Astrocyte (in vitro differentiated cells and primary cell): ENCODE measurements at places on chromosomes 6 and 20.

DNA sequence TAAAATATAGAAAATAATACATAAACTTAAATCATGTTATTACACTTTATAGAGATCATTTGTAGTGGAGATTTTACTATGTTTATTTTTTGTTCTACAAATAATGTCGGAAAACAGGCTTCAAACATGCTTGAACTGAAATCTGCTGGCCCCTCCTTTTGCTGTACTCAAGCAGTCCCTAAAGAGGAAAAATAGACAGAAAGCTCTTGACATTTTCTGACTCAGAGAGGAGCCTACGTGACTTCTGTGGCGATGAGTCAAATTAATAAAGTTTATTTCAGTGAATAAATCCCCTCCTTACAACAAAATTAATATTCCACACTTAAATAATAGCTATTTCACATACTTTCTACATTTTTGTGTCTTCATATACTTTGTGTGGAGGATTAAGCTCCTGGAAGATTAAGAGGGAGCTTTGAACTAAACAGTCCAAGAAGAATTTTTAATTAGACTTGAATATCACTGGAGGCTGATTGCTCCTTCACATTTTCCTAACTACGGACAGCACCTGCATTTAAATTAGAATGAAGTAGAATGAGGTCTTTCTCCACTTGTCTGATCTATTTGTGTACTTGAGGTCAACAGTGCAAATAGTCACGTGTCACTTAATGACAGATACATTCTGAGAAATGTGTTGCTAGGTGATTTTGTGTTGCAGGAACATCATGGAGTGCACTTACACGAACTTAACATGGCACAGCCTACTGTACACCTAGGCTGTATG, 1.7 kb upstream of the TREM1 start:
- no peak for DNase-seq

DNA sequence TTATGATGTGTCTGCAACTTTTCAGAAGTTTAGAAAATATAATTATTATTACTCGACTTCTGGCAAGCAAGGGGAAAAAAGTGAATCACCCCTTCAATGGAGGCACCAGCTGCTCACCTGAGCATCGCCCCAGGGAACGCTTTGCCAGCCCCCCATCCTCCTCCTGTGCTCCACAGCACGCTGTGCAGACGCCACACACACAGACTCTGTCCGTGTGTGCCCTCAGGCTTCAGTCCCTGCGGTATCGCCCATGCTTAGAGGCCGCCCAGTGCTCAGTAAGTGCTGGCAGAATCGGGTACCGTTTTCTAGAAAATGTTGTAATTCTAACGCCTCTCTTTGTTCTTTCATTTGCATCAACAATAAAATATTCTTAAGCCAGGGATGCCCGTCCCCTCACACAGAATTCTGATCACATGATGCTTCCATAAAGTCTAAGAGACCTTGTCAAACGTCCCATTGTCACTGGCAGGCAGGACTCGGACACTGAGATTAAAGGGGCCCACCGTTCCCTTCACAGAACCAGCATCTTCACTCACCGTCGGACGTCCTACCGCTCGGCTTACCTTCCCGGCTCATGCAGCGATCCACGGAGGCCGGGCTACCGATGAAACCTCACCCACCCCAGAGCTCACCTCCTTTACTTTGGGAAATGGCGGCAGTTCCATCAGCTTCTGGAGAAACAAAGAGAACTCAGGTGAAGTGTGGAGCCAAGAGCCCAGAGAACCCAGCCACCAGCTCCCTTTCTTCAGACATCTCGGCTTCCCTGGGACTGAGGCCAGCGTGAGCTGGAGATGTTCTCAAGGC, 105.5 kb downstream of the DLL1 start:
- DNase-seq, result no peak

- DNase-seq, result peak; percentile 74
Observed at GRCh38 chr6:105900125-105900937, 185.8 kb upstream of the PRDM1 start.

GRCh38 chr20:53872561-53873229, 197.7 kb downstream of the BCAS1 start:
- DNase-seq, result no peak

- no peak for DNase-seq
Observed at GRCh38 chr6:68852791-68853190, 217.7 kb downstream of the ADGRB3 start.

- DNase-seq, result no peak
Observed at GRCh38 chr20:32111156-32111686, 1.7 kb downstream of the TM9SF4 start.

GRCh38 chr20:20212675-20213096, 155.2 kb upstream of the INSM1 start:
- DNase-seq, result no peak

- DNase-seq, result no peak
Observed at GRCh38 chr6:92380803-92381601, 1038.4 kb downstream of the EPHA7 start.

- DNase-seq, result no peak
Observed at GRCh38 chr20:33674294-33675135, at the start of gene NECAB3. TSS of gene NECAB3 (minus strand) at chr20:33674428. CDS start at chr20:33674352, 76 bp downstream.

DNA sequence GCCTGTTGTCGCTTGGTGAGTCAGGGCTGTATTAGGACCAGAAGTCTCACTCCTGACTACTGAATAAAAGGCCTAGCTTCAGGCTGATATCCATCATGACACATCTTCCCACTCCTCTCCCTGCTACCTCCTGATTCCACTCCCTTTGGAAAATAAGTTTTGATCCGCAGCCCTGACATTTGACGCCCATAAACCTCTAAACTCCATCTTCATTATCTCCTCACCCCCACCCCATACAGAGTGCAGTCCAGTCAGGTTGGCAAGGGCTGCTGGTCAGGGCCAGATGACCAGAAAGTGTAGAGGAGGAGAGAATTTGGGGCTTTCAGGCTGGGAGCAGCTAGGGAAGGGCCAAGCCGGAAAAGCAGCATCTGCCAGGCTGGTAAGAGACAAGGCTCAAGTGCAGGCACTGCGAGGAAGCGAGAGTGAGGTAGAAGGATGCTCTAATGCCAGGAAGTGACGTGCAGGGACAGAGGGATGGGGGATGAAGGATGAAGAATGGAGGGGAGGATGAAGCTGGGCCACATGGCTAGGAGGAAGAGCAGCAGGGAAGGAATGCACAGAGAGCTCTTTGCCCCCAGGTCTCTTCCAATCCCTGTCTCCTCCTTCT, 1.2 kb downstream of the GGT7 start:
- no peak for DNase-seq

DNA sequence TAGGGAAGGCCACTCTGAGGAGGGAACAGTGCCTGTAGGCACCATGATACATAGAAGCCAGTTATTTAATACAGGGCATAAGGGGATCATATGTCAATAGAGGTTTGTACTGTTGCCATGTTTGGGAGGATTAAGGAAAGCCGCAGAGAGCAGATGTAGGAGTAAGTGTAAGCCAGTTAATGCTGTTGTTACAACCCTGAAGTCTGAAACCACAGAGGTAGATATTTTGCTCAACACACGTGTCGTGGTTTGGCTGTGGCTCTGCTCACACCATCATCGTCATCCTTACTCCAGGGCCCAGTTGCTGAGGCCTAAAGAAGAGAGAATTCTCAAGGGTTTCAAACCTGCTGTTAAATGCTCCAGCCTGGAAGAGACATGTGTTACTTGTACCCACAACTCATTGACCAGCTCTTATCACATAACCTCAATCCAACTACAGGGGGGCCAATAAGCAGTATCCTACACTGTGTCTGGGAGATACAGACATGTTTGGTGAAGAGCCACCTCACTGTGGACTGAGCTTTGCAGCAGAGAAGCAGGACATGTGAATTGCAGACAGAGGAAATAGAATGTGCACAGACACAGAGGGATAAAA, 31.0 kb upstream of the PSMF1 start:
- DNase-seq, result no peak

- no peak for DNase-seq
Observed at GRCh38 chr6:129793447-129793846, 67.7 kb downstream of the TMEM244 start.

DNA sequence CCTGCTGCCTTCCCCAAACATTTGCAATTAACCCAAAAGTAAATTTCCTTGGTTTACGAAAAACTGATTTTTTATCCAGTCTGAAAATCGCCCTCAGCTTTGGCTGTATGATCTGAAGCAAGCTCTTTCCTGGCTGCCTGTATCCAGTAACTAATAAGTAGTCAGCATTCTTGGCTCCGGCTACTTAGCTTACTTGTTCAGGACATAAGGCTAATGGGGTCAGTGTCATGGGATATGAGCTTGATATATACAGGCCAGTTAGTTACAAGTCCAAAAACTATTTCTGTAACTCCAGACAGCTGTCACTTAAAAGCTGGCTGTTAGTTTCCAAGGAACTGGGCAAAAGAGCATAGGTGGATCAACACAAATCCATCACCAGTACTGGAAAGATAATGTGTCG, 56.2 kb downstream of the KHDC1L start:
- no peak for DNase-seq

DNA sequence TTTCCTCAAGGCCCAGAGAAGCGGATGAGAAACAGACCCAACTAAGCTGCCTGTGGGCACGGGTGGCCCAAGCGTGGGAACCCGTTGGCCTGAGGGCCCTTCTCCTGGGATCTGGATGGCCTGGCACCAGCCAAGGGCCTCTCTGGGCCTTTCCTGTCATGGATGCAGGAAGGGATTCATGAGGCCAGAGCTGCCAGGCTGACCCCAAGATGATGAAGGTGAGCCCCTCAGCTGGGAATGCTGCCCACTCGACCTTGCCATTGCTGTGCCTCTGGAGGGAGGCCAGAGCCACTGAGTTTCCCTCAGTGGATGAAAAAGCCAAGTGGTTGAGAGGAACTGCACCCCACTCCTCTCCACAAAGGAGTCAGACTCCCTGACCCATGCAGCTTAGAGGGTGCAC, 171.2 kb downstream of the VEGFA start:
- DNase-seq, result no peak

DNA sequence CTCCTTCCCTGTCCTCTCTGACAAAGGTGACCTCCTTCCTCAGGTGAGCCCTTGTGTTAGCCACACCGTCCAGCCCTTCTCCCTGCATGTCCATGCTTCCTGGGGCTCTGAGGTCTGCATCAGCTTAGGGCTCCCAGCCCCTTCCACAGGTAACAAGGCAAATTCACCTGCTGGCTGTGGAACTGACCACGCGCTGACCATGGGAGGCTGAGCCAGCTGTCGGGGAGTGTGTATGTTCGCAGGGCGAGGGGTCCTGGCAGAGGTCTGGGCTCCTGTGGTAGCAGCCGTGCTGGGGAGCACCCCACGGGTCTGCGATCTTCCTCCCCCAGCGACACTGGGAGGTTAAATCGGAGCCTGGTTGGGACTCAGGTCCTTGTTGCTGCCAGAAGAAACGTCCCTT, 136.7 kb downstream of the PHACTR3 start:
- DNase-seq, result no peak

DNA sequence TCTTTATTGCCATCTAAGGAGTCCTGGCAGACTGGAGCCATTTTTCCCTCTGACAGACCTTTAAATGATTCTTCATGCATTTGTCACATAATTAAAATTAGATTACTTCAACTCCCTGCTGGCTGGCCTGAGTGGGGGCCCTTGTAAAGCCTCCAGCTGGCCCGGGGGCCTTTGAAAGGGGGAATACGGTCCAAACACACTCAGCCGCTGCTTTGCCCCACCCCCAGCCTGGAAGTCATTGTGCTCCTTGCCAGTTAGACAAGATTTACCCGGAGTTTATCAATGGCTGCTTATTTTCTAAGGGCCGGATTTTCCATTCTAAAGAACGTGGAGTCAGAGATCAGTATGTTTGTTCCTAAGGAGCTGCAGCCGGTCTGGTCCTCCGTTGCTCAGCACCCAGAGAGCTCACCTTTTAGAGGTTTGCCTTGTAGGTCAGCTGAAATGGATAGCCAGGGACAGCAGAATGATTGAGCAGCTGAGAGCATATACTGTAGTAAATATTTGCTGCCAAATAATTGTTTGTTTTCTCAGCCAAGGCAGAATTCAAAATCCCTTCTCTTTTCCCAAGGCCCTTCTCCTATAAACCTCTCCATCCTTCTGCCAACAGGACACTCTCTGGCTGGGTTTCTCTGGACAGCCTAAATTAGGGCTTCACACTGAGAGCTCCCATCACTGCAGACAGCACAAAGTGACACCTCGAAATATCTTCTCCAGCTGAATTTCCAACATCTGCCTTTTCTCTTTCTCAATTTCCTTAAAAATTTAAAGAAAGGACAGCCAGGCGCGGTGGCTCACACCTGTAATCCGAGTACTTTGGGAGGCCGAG, 68.4 kb upstream of the RBM24 start:
- peak; percentile 12 for DNase-seq

GRCh38 chr20:6590891-6591637, 176.4 kb upstream of the BMP2 start:
- DNase-seq, result peak; percentile 89

DNA sequence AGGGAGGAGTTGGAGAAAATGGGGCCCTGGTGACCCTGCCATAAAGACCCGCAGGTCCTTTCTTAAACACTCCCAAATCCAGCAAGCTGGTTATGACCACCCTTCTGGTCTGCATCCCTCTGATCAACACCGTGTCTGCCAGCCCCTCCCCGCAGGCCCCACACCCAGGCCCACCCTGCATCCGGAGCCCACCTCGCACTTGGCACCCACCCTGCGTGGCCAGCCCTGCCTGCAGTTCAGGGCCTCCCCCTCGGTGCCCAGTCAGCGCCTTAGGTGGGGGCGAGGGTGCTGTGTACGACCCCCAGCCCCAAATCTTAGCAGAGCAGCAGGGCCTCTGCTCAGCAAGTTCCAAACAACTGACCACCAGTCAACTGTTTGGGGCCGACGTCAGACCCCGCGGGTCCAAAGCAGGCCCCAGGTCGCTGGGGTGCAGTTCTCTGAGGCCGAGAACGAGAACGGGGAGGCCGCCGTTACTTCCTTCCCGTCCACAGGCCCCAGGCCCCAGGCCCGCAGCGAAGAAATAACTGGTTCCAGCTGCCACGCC, 1.2 kb downstream of the ACSS1 start:
- DNase-seq, result no peak

DNA sequence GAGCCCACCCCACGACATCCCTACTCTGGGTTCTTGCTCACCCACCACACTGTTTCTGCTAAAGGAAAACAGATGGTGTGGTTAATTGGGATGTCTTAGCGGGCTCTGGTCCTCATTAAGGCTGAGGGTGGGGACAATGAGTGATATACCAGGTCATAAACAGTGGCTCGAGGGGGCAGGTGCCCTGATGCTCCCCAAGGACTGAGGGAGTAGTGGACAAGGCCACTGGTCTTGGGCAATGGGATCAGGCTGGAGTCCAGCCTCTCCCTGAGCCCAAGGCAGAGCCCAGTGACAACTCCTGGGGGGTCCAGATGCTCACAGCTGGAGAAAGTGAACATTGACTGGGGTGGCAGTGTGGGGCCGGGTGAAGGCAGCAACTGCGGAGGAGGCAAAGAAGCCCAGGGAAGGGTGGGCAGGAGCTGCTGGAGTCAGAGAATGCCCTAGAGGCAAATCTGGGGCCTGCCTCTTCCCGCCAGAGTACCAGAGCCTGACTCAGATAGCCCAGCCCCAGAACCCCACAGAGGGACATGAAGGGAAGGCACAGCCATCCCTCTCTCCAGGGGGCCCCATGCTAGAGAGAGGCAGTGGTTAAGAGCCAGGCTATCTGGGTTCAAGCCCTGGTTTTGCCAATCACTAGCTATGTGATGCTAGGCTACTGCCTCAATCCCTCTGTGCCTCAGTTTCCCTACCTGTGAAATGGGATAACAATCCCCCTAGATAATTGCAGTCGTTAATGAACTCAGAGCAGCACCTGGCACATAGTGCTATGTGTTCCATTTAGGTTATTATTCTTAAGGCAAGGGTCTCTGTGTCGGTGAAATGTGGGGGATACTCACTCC, 72.3 kb downstream of the MRPL14 start:
- peak; percentile 60 for DNase-seq
